Mesenchymal stem cell (in vitro differentiated cells and primary cell): ENCODE measurements at places on chromosomes 3 and 15.

DNA sequence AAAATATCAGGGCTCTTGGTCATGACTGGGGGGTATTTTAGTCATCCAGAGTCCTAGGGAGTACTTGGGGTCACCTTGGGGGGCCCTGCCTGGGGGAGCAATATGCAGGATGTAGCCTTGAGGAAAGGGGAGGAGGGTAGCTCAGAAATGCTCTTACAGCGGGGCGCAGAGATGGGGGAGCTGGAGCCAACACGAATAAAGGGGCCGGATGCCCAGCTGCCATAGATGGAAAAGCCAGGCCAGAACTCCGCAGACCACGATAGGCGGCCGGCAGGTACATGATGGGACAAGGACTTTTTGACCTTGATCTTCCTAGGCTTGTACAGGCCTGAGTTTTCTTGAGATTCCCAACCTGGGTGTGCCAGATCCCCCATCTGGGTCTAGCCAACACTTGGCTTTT, 47.7 kb upstream of the SLC6A1 start:
- no peak for DNase-seq

DNA sequence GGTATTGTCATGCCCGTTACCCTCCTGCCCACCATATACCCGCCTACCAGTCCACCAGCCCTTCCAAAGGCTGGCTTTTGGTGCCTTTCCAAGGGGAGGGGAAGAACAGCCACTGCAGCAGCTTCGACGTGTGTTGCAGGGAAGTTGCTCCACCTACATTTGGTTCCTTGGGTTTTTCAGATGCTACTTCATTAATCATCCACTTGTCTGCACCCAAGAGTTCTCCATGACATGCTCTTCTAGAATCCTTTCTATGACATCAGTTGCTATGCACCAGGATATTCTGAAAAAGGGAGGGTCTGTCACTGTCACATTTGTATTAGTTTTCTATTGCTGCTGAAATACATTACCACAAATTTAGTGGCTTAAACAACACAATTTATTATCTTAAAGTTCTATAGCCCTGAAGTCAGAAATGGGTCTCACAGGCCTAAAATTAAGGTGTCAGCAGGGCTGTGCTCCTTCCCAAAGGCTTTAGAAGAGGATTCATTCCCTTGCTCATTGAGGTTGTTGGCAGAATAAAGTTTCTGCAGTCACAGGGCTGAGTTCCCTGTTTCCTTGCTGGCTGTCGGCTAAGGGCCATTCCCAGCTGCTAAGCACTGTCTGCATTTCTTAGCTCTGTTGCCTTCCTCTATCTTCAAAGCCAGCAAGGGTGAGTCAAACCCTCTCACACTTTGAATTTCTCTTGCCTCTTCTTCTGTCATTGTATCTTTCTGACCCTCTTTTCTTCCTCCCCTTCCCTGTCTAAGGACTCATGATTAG, at the start of gene LYZL4:
TSS of gene LYZL4 (minus strand) at position 241 of the 762 bp plus-strand sequence. CDS start 3,359 bp downstream, outside the sequence.
- no peak for DNase-seq

- DNase-seq: no peak
These were observed 5.4 kb downstream of the VILL start for GRCh38 chr3:37995652-37996641.

GRCh38 chr3:66598168-66598567, 97.3 kb upstream of the LRIG1 start:
- DNase-seq: no peak

DNA sequence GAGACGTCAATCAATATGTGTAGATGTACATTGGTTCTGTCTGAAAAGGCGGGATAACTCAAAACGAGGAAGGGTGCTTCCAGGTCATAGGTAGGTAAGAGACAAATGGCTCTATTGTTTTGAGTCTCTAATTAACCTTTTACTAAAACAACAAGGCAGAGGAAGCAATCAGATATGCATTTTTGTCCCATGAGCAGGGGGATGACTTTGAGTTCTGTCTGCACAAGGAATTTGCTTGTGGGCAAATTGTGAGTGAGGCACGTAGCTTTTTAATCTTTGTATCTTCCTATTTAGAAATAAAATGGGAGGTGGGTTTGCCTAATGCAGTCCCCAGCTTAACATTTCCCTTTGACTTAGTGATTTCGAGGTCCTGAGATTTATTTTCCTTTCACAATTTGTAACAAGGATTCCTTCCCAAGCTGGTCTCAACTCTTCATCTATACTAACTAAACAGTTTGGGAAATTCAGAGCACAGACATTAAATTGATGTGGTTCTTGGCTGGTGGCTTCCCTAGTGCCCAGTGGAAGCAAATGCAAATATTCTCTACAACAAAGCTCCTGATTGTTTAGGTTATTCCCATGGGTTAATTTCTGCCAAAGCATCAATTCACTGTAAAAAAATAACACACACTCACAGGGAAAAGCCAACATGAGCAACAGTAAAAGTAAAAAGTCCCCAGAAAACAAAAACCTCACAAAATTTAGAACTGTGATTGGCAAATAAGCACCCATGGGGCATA, 738.8 kb upstream of the SGO1 start:
- no peak for DNase-seq
